Stimulated activated CD8-positive, alpha-beta memory T cell treated with anti-CD3 and anti-CD28 coated beads, Interleukin-12 subunit alpha, Interleukin-12 subunit beta, amount 100 ng/mL, for 4 hours (primary cell): ENCODE measurements at places on chromosomes 7 and 10.

DNA sequence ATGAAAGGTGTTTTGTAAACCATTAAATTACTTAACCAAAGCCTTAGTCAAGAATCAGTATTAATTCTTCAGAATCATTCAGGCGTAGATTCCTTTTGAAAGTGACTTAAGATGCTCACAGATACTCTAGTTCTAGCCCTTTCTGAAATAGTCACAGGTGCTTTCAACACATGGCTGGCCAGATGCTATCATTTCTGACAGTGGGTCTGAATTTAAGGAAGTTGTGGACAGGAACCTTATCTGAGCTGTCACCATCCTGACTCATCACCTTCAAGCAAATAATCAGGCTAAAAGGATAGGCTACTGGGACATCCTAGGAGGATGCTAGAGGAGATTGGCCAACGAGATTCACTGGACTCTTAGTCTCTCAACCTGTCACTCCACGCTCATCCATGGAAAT, 501.5 kb downstream of the LRMDA start:
- DNase-seq = no peak

DNA sequence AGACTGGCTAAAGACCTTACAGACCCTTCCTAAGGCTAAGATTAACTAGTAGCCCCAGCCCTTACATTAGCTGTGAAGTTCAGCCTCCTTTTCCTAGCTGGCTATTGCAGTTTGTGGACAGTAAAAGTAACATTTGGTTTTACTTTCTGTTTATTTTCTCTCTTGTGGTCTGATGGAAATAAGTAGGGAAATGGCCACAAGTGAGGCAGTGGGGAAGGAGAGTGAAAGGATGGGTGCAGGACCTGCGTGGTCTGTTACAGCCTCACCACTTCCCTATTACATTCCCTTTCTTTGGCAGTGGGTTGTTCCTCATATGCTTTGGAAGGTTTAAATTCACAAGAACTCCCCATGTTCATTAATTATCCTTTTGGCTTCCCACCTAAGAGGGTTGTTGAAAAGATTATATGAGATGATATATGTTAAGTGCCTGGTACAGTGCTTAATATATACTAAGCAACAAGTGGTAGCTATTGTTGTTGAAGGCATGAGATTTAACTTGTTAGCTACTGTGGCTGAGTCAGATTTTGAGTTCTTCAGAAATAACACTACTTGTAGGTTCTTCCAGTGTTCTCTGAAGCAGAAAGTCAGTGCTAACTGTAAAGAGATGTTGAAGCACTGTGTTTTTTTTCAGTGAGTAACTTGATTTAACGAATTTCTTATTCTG, 181.7 kb downstream of the ST7 start:
- DNase-seq = no peak

DNA sequence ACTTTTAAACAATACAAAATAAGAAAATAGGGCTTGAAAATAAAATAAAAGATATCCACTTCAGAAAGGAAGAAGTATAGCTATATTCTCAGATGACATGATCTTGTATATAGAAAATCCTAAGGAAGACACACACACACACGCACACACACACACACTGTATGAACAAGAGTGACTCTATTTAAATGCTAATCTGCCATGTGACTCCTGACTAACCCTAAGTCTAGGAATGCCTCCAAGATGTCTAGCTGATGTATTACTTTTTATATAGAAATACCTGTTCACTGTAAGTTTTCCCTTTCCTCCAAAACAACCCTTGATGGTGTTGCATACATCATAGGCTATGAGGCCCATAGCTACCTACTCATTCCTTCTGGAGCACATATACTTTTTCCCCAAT, 173.1 kb upstream of the LRRTM3 start:
- DNase-seq = no peak

GRCh38 chr10:17743437-17743836, 8.6 kb upstream of the TMEM236 start:
- DNase-seq = no peak

GRCh38 chr10:123604506-123604905, 61.6 kb upstream of the GPR26 start:
- DNase-seq = no peak

DNA sequence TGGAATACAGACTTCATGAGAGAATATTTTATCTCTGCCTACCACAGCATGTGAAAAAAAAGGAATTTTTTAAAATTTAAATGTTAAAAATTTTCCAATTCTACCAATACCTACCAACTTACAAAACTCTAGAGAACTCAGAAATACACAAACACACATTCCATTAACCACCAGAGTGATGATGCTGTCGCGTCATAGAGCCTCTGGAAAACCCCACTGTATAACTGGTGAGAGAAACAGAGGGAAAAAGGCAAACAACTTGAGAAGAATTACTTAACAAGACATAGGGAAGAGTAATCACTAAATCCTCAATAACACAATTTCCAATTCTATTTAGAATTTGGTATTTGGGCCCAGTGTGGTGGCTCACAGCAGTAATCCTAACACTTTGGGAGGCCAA, 6.2 kb upstream of the SPOCK2 start:
- DNase-seq = no peak
